ENCODE measurements at places on chromosomes 6 and 20.

- peak; percentile 23 for DNase-seq
Observed at GRCh38 chr20:43404878-43405277, 52.8 kb upstream of the SRSF6 start.

DNA sequence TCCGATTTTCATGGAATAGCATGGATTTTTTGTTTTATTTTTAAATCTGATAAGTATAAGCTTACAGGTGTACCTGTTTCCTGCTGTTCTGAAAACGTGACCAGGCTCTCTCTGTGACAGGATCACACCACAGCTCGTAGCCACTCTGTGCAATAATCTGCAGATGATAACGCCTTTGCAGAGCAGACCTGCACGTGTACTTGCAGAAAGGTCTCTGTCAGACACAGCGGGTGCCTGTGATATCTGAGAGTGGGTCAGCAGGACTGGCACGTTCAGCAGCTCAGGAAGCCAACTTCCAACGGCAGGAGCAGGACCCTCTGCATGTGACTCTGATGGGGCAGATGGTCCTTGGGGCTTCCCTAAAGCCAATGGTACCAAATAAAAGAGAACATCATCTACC lies 68.6 kb upstream of the HDDC2 start:
- DNase-seq: no peak

GRCh38 chr6:108105571-108105970 lies 31.0 kb upstream of the OSTM1 start:
- DNase-seq: no peak

- no peak for DNase-seq
Observed at GRCh38 chr6:4069199-4069598, 9.7 kb downstream of the FAM217A start.

GRCh38 chr6:39935241-39935640 lies 979 bp upstream of the MOCS1 start:
- no peak for DNase-seq

GRCh38 chr6:73121421-73121993 lies 103.8 kb downstream of the KHDC1L start:
- no peak for DNase-seq

All from T-helper 2 cell (primary cell).